Stimulated activated CD8-positive, alpha-beta memory T cell treated with anti-CD3 and anti-CD28 coated beads, Interleukin-7, amount 100 ng/mL, for 1 hour (primary cell): ENCODE measurements at places on chromosomes 6 and 20.

GRCh38 chr20:18057101-18057993 lies at the start of gene OVOL2:
TSS of gene OVOL2 (minus strand) at chr20:18057916. CDS start at chr20:18057634, 282 bp downstream.
- DNase-seq, result no peak

DNA sequence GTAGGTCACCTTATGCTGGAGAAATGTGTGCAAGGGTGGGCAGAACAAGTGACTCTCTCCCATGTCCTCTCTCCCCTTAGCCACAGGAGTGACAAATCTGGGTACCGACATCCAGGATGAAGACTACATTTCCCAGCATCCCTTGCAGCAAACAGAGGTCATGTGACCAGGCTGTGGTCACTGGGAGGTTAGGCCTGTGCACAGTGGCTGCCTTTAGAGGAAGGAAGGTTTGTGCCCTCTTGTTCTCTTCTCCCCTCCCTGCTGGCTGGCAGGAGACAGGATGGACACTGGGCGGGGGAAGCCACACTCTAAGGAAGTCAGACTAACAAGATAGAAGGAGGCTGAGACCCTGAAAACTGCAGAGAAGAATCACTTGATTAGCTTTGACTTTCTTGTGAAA lies 360.2 kb downstream of the PREX1 start:
- DNase-seq, result no peak

DNA sequence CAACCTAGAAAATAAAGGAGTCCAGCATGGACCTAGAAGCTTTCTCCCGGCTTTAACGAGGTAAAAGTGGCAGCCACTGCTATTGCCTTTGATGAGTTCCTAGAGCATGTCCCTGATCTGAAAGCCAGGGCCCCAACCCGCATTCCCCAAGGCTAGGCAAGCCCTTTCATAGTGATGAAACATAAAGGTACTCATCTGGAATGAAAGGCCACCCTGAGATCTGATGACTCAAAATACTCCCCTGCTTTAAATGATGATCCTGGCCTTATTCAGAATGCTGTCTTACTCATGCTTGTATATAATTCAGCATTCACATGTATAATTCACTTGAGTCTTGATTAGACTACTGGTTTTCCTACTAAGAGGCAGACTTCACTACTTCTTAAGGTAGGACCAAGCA lies 21.3 kb downstream of the TTPAL start:
- DNase-seq, result no peak

GRCh38 chr20:62624325-62624690 lies 18.0 kb upstream of the SLCO4A1 start:
- no peak for DNase-seq

GRCh38 chr20:6142348-6142993 lies 19.6 kb upstream of the FERMT1 start:
- DNase-seq, result peak; percentile 16

GRCh38 chr20:51249215-51249614 lies 226.3 kb upstream of the KCNG1 start:
- DNase-seq, result no peak

DNA sequence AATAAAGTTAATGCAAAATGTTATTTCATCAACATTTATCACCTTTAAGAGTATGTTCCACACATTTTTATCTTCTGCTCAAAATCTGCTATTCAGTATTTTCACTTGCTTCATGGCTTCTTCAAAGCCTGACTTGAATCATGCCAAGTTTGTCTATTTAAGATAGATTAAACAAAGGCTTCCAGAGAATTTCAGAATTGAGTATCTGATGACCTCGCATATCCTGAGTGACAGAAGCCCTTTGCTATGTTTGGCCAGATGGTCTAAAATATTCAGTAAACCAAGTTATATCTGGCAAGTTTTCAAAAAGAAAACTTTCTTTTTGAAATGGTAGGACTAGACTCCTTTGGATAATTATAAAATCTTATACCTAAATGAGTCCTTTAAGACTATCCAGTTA lies 348.9 kb upstream of the KCNQ5 start:
- no peak for DNase-seq

DNA sequence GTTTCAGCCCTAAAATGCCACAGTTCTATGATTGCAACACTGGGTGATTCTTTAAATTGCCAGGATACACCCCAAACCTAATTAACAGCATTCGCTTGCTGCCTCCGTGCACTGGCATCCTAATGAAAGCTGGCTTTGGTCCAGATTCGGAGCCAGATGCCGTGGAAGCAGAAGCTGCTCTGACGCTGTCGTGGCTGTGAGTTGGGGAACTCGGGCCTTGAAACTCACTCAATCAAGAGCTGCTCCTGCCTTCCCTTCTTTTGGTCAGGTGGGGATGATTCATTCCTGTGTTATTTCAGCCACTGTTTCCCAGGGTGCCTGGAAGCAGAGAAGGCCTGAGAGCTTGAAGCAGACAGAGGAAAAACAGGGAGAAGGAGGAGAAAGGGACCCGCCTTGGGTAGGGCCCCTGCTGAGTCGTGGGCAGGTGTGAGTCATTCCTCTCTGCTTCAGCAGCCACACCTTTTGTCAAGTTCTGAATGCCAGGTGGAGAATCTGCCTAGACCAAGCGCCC lies 36.2 kb upstream of the DSP start:
- DNase-seq, result no peak

GRCh38 chr6:45474376-45474775 lies 96.6 kb upstream of the SUPT3H start:
- no peak for DNase-seq

GRCh38 chr20:9051508-9051907 lies 17.4 kb upstream of the PLCB4 start:
- no peak for DNase-seq

- DNase-seq, result no peak
These were observed 356 bp upstream of the IRAK1BP1 start for GRCh38 chr6:78867020-78867369.

DNA sequence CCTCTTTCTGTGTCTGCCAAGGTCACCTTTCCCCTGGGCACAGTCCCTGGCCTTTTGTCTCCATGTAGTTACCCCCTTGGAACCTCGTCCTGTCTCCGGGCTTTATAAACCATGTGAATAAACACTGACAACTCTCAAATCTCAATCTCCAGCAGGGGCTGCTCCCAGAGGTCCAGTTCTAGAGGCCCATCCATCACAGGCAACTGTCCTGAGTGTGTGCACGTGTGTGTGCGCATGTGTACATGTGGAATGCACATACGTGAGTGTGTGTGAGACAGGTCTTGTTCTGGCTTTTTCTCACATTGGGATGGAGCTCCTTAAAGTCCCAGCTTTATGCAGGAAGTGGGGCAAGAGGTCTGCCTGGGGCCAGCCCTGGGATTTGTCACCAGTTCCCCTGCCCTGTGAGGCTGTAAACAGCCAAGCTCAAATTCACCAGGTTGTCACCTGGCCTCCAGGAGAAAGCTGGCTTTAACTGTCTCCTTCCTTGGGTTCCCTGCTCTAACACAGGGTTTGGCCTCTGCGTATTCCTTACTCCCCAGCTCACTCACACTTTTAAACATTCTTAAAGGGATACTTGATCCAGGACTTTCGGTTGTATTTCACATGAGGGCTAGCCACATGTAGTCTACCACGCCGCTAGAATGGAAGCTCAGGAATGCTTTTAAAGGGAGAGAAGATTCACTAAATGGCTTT lies 42.7 kb downstream of the RAMACL start:
- DNase-seq, result no peak
